ENCODE measurements at places on chromosomes 13 and 19.

GRCh38 chr13:28955264-28955966 lies 135.3 kb downstream of the MTUS2 start:
- no peak for DNase-seq

GRCh38 chr13:46995874-46996273 lies 99.0 kb upstream of the HTR2A start:
- DNase-seq, result no peak

DNA sequence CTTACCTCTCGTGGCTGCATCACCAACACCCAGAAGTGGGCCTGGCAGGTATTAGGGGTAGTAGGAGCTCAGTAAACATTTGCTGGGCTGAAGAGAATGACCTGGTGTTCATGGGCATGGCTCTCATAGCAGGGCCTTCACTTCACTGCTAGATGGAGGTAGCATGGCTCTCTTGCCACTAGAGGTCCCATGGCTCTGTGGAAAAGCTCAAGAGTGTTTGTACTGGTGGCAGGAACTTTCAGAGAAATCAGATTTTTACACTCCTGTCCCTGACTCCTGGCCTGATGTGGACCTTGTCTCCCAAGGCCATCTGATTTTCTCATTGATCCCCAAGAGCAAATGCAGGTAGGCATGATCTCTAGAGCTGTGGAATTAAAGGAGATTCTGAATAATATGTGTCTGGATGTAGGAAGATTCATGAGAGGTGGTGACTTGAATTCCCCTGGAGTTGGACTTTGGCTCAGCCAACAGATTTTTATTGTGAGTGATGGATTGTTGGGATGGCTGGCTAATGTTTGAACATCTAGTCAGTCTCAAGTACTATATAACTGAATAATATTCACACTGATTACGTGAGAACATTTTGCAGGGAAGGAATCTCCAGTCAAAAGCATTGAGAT lies 5.7 kb downstream of the ZNF574 start:
- no peak for DNase-seq

GRCh38 chr19:17441241-17442021 lies 7.0 kb downstream of the TMEM221 start:
- DNase-seq, result no peak

DNA sequence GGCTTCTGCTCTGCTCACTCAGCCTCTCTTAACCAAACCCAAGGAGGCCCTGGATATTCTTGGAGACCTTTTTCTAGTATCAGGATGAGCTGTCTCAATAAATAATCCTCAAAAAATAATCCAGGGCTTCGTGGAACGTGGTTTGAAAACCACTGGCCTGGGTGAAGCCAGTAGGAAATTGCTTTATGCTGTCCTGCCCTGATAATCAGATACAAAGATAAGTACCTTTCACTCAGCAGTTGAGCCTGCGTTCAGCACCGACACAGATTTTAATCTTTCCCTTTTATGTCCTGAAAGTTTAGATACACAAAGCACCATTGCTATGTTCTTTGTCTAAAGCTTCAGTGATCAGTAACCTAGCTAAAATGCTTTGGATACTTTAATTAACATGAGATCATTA lies 460.0 kb downstream of the RFC3 start:
- no peak for DNase-seq

- no peak for DNase-seq
Measured at GRCh38 chr13:39322836-39323585, 280.0 kb downstream of the LHFPL6 start.

DNA sequence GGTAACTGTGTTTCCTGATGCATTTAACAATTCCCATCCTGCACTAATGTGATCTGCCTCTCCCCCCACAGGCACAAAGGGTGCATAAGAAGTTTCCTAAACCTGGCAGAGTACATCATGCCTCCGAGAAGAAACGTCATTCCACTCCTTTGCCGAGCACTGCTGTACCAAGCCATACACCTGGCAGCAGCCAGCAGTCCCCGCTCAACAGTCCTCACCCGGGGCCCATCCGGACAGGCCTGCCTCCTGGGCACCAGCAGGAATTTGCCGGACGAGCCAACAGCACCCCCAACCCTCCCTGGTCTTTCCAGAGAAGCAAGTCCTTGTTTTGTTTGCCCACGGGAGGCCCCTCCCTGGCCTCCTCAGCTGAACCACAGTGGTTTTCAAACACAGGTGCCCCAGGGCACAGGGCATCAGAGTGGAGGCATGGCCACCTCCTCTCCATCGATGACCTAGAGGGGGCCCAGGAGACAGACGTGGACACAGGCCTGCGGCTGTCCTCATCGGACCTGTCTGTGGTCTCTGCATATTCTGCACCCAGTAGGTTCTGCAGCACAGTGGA lies 58.3 kb downstream of the FAM124A start:
- DNase-seq, result no peak

- peak; percentile 58 for DNase-seq
Measured at GRCh38 chr19:54164369-54165068, 5.0 kb upstream of the LENG1 start.

DNA sequence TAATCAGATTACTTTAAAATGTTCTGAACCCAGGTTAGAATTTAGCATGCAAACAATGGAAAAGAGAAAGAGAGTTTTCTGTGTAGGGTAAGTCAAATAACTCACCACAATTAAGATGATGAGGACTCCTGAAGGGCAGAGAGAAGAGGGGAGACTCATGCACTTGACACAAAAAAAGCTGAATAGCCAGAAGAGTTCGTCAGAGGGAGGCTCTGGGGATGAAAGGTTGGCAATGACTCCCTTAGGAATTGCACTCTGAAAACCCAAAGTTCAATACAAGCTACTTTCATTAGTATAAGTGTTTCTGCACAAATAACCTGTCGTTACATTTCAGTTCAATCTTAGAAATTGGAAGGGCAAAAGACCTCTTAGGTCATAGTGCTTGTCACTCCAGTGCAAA lies 434.4 kb upstream of the PCDH9 start:
- no peak for DNase-seq

DNA sequence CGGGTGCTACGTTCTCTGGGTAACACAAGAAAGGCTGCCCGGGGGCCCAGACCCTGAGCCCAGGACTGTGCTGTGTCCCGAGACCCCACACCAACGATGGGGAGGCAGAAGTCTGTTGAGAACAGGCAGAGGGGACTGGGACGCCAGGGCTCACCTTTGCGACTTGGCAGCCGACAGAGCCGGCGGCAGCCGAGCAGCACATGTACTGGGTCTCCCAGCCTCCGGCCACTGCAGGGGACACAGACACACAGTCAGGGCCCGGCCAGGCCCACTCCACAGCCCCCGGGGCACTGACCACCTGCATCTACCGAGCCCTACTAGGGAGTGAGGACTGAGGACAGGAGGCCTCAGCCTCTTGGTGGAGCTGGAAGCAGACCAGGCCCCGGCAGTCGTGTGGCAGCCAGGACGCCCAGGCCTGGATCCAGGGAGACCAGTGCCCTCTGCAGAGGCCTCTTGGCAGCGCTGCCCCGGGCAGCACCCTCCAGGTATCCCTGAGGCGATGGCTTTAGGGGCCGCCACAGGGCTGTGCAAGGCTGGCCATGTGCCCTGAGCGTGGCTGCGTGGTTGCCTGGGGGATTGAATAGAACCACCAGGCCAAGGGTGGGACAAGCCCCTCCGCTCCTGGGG lies 5.6 kb upstream of the ATP8B3 start:
- DNase-seq, result no peak

DNA sequence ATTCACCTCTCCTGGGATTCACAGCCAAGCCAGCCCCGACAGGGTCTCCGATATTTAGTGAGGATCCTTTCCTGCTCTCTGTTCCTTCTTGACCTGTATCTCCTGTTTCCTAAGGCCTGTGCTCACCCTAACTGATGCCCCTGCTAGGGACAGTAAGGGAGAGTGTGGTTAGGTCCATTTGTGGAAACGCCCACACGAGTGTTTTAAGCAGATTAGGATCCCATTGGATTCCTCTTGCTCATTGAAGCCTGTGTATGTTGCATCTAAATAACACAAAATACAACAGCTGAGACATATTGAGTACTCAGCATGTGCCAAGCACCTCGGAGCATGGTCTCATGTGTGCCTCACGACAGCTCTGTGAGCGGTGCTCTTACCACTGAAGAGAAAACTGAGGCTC lies 64.9 kb downstream of the EFNB2 start:
- DNase-seq, result no peak

DNA sequence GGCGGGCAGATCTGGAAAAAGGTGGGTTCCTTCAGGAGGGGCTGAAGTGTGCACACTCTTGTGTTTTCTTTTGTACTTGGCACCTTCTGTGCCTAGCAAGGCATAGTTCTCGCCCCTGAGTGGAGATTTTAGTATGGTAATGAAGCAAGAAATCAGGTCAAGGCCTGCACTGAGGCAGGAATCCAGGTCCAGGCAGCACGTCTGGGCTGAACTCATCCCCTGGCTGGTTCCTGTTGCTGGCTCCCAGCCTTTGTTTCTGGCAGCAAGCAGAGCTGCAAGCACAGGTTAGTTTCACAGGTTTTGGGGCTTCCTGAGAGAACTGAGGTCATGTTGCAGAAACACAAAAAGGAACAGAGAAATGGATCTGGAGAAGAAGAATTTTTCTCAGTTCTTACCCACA lies 21.2 kb downstream of the SIGLEC7 start:
- no peak for DNase-seq

DNA sequence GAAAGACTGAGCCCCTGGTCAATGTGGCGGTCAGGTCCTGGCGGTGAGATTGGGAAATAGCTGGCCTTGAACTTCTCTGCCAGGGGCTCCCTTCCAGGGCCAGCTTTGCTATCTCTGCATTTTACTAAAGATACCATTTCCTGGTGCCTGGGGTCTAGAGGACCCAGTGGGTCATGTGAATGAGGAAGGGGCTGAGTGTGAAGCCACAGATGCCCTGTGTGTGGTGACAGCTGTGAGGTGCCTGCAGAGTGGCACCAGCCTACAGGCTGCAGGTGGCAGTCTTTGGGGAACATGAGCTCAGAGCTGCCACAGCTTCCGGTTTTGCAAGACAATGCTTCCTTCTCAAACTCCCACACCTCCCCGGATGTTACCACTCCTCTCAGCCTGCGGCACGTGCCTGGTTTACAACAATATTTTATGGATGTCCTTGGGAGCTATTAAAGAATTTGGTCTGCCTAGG lies 5.2 kb upstream of the MLNR start:
- peak; percentile 13 for DNase-seq

GRCh38 chr13:79581870-79582315 lies 100.9 kb downstream of the NDFIP2 start:
- no peak for DNase-seq

DNA sequence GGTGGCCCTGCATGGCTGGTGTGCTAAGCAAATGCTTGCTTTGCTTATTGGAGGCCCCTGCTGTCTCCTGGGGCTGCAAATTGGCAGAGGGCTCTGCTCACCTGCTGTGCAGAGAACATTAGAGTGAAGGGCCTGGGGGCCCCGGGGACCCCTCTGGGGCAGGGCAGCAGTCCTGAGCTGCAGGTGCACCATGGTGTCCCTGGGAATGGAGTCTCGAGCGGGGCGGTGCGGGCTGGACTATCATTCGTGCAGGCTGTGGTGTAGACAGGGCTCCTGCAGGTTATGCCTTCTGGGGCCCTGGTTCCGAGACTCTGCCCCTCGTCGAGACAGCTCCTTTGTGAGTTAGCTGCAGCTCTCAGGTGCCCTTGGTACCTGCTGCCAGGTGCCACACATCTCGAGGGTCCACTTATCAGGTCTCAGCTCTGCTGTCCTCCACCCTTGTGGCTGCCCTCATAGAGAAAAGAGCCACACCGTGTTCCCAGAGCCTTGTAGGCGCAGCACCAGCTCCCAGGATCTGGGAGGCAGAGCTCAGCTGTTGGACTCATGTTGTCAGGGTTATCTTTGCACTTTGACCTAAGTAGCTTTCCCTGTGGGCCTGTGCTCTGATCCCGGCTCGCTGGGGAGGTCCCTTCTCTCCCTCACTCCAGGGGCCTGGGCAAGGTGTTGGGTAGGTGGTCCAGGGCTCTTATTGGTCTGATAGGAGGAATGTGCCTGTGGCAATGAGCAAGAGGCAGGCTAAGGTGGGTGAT lies 58.0 kb upstream of the ZNF536 start:
- no peak for DNase-seq

Data from T-helper 9 cell (primary cell).